ENCODE measurements at places on chromosomes 2 and 18.

GRCh38 chr18:60982329-60982695, 350.9 kb upstream of the CDH20 start:
- no peak for DNase-seq

GRCh38 chr18:75931079-75931478, 503.6 kb upstream of the SMIM21 start:
- DNase-seq: no peak

- no peak for DNase-seq
Observed at GRCh38 chr2:85753525-85754312, at the start of gene ATOH8. TSS of gene ATOH8 (plus strand) at chr2:85753991. CDS start at chr2:85754190, 199 bp downstream.

DNA sequence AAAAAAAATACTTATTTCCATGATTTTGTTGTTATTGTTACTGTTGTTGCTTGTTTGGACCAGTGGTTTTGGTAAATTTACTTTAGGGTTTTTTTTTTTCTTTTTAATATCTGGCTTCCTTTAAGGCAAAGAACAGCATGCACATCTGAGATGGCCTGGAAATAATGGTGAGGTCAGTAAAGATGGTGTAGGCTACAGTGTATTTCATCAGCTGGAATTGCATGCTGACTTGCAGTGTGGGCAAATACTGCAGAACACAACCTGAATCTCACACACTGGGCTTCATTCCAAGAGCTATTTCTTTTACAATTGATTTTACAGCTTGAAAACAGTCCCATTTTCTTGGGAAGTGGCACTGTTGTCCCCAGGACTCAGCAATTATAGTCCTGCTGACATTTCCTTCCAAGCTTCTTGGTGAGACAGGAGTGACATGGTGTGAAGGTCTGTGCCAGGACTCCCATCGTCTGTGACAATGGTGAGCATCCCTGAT, 376.1 kb upstream of the SOX11 start:
- DNase-seq: no peak

- DNase-seq: no peak
Observed at GRCh38 chr2:236618370-236618769, 48.7 kb downstream of the ACKR3 start.

DNA sequence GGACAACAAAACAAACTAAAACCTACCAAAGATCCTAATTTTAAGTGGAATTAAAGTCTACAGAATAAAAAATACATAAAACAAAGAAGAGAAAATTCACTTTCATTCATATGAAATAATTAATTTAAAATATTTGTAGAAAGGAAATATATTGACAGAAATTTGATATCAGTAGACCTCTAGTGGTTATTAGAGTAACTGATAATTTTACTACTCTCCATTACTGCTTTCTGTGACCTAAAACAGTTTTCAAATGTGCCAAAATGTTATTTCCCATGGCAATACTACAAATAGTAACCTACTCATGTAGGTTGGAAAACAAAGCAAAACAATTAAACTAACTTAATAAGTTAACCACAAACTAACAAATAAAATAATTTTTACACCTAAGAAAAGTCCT, 147.1 kb downstream of the NOL4 start:
- no peak for DNase-seq

DNA sequence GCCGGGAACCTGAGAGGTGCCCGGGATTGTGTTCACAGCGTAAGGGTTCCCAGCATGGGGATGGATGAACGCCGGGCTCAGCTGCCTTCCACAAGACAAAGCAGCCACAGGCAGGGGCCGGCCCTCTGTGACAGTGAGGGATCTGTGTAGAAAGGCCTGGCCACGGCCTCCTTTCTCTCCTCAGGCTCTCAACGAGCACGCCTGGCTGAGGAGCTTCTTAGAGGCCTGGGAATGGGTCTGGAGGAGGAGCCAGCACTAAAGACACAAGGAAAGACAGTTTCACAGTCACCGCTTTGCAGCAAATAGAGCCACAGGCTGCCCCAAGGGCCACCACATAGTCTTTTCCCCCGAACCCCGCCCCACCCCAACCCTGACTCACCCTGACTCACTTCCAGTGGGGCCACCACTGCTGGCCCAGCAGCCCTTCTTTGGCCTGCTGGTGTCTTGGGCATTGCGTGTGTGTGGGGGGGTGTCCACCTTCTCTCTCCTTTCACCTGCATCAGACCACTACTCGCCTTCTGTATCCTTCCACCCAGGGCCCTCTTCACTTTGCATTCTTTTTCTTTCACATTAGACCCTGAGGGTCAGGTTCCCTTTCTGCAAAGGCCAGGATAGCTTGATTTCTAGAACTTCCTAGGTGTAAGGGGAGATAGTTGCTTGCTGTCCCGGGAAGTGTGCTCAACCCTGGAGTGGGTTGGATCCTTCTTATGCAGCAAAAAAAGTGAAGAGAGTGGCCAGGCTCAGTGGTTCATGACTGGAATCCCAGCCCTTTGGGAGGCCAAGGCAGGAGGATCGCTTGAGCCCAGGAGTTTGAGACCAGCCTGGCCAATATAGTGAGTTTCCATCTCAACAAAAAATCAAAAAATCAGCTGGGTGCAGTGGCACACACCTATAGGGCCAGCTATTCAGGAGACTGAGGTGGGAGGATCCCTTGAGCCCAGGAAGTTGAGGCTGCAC, 19.3 kb upstream of the HPCAL1 start:
- no peak for DNase-seq

DNA sequence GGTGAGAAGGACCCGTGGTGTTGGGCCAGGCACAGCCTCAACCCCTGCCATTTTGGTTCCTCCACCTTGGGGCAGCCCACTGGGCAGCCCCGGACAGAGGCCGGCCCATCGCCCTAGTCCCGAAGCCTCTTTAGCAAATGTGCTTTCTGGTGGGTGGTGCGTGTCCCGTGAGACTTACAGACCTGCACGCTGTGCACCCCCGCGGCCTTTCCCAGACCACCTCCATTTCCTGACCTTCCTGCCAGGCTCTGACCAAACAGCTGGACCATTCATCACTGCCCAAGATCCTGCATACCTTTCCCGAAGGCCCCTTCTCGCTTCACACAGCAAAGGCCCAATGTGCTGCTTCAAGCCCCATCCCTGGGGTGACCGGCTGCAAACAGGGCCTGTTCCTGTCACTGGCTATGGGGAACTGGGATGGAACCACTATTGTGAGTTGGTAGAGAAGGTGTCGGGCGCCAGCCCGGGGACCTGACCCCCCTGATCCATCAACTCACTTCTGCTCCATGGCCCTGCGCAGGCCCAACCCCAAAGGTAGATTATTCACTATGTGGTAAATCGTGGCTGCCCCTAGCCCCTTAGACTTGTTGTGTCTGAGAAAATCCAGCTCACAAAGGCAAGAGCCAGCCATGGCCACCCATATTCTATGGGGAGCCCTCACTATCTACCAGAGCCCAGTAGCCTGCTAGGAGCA, 341.0 kb downstream of the EIPR1 start:
- no peak for DNase-seq

DNA sequence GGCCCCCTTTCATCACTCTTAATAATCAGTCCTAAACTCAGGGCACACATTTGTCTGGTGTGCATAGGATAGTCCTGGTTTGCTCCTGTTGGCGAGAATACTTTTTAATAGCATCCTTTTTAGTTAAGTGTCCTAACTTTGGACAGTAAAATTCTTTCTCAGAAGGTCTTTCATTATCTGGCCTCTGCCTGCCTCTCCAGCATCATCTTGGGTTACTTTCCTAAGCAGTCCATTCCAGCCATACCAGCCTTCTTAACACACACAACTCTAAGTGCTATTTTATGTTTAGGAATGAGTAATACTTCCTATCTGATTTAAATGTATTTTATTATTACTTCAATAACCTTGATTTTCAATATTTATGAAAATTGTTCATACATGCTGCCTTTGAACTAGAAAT, 151.0 kb downstream of the ACOXL start:
- no peak for DNase-seq
